BJ (cell line): ENCODE measurements at places on chromosomes 5 and 9. TPM values are rescaled to one million over a fixed set of nuclear protein-coding genes. Genes with fewer than 3 reads are reported as not detected.

Gene BRD3
- polyA plus RNA-seq: 5.1 and 6.6 TPM in 2 replicates

Gene GABBR2
- 1.4 and 1.6 TPM in 2 replicates for polyA plus RNA-seq

Gene KCTD16
- 1.7 and 2.6 TPM in 2 replicates for polyA plus RNA-seq

Gene MZB1
- not detected in 2 replicates for polyA plus RNA-seq

Gene OTP
- polyA plus RNA-seq: not detected in 2 replicates

Gene FAM81B
- not detected in 2 replicates for polyA plus RNA-seq

Gene HAPLN1
- 2.5 and 4.1 TPM in 2 replicates for polyA plus RNA-seq

Gene PCDHB12
- 0.09 and 0.13 TPM in 2 replicates for polyA plus RNA-seq

Gene GPR151
- polyA plus RNA-seq: not detected in 2 replicates

GRCh38 chr5:33166948-33167347, 273.8 kb upstream of the TARS1 start:
- no peak for DNase-seq

DNA sequence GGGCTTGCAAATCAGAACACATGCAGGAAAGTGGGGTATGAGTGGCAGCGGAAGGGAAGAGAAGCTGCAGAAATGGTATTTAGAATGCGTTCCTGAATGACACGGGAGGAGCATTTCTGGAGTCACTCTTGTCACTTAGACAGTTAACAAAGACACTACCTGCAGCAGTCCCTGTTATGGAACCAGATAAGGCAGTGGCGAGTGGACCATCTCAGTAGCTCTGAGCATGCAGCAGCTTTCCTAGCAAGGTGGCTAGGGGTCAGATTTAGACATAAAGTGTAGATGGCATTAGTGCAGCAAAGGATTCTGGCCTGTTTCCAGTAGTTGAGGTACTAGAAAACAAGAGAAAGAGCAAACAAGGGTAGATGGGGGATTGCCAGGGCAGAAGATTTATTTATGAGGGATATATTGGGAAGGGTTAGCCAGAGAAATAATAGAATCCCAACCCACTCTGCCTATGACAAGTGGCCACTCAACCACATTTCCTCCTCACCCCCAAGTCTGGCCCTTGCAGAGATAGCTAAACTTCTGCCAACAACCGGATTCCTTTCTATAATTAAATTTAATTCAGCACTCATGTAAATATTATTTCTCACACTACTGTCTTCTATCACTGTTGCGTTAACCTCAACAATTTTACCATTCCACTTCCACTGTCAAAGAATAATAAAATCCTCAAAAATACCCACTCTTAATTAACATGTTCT, 201.6 kb downstream of the DCP2 start:
- no peak for DNase-seq

DNA sequence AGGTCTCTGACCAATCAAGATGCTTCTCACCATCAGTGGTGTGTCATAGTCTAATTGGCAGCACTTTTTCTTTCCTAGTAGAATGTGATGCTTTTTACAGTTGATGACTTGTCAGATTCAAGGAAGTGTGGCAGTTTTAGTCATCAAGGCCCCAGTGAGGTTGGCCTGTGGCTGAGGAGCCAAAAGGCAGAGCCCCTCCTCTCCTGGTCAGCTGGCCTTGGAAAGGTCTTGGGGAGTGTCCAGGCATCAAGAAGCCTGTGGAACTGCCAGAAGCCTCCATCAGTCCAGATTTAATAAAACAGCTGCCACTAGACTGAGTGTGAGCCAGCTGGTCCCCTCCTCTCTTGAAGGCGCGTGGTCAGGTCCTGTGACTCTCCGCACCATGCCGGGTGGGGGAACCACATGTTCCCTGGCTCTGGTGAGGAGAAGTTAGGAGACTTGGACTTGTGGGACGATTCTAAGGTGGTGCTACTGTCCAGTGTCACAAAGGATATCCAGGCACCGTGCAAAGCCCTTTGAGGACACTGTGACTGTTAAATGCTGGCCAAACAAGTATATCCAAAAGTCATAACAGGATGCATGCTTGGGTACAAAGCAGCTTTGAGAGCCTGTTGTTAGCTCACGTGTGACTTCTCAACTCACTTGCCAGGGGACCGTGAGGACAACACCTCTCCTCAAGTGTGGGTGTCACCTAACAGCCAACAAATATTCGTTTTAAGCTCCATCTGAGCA, 6.1 kb upstream of the ANGPTL2 start:
- no peak for DNase-seq

GRCh38 chr9:119537138-119537537, 167.9 kb upstream of the BRINP1 start:
- no peak for DNase-seq

DNA sequence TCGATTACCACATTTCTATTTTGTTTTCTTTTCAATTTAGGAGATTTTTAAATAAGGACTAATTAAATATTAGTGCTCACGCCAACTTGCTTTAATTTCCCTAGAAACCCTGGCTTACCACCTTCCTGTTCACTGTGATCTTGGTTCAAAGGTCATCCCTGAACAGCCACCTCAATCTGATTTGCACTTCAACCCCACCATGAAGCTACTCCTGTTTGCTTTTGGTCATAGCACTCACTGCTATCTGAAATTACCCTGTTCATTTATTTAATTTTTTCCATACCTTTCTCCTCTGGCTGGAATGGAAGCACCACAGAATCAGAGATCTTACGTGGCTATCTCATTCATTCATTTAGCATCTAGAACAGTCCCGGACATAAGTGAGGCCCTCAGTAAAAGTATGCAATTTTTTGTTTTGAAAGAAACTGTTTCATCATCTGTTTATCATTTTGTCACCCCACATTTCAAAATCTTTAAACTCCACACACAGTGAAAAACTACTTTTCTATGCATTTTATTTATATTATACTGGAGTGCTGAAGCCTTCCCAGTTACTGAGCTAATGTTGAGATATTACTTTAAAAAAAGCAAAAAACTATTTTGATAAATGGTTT, 17.2 kb upstream of the ADAMTSL1 start:
- DNase-seq: no peak

DNA sequence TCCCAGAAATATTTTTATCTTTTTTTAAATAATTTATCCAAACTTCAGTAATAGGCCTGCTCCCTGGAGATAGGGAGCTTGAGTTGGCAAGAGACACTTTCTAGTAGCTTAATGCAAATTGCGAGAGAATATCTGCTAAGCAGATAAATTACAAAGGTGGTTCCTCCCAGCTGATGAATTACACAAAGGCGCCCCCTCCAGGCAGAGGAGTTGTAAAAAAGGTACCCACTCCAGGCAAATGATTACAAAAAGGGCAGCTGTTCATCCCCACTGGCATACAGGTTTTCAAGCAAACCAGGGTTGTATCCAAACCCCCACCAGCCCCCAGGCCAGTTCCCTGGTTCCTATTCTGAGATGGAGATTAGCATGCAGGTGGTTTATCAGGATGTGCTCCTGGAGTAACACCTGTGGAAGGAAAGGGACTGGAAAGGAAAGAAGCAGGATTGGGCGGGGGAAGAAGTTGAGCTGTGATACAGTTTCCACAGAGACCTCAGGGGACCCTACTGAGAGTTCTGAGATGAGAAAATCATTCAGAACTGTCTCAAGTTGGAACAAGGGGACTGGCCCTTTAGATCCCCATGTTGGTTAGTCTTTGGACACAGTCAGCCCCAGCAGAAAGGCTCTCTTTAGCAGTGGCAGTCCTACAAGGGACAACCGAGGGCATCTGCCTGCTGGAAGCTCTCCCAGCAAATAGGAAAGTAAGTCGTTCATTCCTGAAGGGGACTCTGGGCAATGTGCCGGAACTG, 25.5 kb downstream of the ESM1 start:
- DNase-seq: no peak

DNA sequence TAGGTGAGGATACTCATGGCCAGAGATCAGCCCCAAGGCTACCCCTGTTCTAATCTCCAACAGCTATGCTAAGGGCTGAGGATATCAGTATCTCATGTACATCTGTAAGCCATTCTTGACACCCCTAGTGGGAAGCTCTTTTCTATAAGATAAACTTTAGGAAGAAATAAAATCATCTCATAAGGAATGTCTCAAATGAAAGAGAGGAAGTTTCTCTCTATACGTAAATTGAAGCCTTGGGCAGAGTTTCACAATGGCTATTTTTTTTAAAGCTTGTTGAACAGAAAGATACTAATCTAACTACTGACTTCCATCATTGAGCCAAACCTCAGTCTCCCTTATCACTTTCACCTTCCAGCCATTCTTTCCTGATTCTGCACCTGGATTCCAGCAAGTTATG, 405.7 kb downstream of the PRR16 start:
- DNase-seq: no peak

DNA sequence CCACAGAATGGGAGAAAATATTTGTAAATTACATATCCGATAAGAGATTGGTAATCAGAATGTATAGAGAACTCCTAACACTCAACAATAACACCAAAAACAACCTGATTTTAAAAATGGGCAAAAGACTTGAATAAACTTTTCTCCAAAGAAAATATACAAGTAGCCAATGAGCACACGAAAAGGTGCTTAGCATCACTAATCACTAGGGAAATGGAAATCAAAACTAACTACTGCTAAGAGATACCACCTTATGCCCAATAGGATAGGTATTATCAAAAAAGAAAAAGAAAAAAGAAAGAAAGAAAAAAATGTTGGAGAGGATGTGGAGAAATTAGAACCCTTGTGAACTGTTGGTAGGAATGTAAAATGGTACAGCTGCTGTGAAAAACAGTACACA, 212.1 kb downstream of the TLR4 start:
- DNase-seq: no peak

DNA sequence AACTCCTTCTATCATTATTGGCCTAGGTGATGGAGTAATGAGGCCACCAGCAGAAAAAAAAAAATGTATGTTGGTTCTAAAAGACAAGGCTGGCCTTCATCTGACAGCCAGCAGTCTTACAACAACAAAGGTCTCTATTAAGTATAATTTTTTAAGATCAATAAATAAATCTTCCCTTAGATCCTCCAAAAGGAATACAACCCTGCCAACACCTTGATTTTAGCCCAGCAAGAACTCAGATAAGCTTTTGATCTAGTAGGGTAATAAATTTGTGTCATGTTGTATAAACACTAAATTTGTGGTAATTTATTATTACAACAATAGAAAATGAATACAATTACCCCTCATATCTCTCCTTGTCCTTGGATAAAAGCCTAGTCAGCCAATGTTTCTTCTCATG, 633.2 kb upstream of the FAM174A start:
- no peak for DNase-seq

GRCh38 chr9:70134360-70134759, 90.7 kb downstream of the MAMDC2 start:
- no peak for DNase-seq

DNA sequence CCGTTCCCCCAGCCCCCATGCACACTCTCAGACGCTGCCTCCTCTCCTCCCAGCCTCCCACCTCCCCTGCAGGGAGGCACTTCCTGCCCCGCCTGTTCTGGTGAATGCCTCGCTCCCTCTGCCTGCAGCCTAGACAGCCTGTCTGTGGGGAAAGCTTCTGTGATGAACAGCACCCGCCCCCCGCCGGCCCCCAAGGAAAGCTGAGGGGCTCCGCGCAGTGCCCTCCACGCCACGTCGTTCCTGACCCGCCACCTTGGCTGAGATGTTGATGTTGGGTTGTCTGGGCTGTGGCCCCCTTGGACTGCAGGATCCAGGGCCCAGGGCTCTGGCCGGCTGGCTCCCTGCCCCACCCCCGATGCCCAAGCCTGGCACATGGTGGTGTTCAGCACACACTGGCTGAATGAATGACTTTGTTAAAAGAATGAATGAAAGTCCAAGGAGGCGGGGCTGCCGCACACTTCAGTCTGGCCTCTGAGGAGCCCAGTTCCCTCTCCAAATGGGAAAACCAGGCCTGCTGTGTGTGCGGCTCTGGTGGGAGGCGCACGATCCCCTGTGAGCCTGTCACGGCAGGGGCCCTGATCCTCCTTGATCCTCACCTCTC, 2.1 kb upstream of the MYMK start:
- no peak for DNase-seq

DNA sequence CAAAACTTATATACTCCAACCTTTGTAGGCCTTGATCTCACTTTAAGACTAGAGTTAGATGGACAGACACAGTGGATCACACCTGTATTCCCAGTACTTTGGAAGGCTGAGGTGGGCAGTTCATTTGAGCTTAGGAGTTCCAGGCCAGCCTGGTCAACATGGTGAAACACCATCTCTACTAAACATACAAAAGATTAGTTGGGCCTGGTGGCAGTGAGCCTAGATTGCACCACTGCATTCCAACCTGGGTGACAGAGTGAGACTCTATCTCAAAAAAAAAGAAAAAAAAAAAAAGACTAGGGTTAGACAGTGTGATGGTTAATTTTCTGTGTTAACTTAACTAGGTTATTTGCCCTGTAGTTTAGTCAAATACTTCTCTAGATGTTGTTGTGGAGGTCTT, 74.1 kb downstream of the CFAP95 start:
- no peak for DNase-seq

- no peak for DNase-seq
These were observed 2306.2 kb upstream of the ACO1 start for GRCh38 chr9:30078195-30078594.

GRCh38 chr9:137319011-137319738, 17.1 kb upstream of the NRARP start:
- no peak for DNase-seq

DNA sequence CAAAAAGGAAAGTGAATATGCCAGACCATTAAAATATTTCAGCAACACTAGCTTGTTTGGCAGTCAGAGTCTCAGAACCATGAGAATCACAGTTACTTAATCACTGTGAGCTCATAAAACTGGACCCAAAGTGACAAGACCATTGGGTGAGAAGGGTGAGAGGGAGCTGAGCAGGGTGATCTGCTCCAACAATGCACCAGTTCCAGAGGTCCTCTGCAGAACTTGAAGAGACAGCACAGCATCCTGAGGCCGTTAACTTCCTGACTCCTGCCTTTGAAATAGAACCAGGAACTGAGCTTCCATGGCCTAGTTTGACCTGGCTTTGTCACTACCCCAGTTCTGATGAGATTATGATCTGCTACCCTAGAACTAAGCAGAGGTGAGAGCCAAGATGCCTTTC, 57.4 kb downstream of the NFIB start:
- no peak for DNase-seq

DNA sequence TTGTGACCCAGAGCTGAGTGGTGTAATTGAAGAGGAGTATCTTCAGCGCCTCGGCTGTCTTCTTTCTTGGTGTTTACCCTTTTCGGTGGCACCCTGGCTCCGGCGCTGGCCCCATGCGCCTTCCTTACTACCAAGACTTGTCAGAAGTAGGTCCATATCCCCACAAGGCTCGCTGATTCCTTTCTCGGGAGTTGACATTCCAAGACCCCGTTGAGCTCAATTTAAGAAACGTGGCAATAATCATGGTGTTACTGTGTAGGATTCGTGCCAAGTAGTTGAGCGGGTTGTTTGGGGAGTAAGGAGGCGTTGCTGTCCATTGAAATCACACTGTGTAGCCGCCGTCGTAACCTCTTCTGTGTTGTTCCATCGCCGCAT, 795 bp downstream of the NDUFAF2 start:
- no peak for DNase-seq

DNA sequence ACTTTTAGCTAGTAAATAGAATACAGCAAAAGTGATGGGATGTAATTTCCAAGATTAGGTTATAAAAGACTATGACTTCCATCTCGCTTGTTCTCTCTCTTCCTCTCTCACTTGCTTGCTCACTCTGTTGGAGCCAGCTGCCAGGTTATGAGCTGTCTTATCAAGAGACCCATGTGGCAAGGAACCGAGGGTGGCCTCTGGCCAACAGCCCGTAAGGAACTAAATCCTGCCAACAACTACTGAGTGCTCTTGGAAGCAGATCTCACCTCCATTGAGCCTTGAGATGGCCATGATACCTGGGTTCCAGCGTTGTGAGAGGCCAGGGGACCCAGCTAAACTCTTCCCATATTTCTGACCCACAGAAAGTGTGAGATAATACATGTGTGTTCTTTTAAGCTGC, 636.1 kb downstream of the ACTL7B start:
- no peak for DNase-seq

- no peak for DNase-seq
These were observed 150.5 kb downstream of the SNX18 start for GRCh38 chr5:54668096-54668495.
